ENCODE measurements at places on chromosomes 16 and 17.

- DNase-seq: no peak
Measured at GRCh38 chr17:41547378-41547841, 19.3 kb upstream of the KRT19 start.

GRCh38 chr17:75482098-75482942, 25.9 kb downstream of the TMEM94 start:
- DNase-seq: no peak

GRCh38 chr16:27421961-27422740, 20.2 kb downstream of the IL21R start:
- no peak for DNase-seq

GRCh38 chr16:31875112-31875803, 1.7 kb downstream of the ZNF267 start:
- DNase-seq: no peak

DNA sequence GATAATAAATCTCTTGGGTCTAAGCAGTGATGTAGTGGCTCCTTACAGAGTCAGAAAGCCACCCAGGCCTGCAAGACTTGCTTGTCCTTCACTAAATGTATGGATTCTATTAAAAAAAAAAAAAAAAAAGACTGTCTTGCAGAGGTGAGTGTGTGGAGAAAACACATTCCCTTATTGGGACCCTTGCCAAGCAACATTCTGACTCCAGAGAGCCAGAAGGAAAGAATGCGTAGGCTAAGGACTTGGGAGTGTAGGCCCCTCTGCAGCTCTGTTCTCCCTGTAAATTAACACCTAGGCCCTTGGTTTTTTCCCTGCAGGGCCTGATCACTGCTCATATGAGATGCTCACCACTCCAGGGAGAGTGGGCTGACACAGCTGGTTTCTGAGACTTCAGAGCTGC, 17.8 kb downstream of the SCPEP1 start:
- no peak for DNase-seq

DNA sequence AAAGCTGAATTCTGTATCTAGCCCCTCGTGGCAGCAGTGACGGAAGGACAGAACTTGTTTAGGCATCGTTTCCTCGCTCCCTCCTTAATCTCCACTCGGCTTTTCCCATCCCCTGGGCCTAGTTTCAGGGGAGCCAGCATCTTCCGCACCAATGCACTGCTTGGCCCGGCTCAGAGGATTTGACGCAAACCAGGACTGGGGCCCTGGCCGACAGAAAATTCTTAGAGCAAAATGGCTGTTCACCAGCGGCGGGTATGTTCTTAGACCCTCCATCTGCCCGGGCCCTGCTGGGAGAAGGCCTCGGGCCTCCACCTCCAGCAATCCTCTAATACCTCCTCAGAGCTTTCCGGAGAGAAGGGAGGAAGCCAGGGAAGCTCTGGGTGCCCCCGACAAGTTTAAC, 54.6 kb downstream of the TBC1D16 start:
- no peak for DNase-seq

DNA sequence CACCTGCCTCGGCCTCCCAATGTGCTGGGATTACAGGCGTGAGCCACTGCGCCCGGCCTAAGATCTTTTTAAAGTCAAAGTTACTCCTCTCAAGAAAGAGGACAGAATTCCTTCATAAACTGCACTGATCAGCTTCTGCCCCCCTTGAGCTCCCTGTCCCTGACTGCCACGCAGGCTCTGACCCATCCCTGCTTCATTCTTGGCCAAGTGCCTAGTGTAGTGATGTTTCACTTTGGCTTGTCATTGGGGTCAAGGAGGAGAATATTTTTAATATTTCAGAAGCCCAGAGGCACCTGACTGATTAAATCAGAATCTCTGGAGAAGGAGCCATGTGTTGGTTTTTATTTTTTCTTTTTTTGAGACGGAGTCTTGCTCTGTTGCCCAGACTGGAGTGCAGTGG, 9.1 kb downstream of the MRM1 start:
- DNase-seq: no peak

GRCh38 chr17:46001390-46002310, 2.6 kb downstream of the STH start:
- no peak for DNase-seq

DNA sequence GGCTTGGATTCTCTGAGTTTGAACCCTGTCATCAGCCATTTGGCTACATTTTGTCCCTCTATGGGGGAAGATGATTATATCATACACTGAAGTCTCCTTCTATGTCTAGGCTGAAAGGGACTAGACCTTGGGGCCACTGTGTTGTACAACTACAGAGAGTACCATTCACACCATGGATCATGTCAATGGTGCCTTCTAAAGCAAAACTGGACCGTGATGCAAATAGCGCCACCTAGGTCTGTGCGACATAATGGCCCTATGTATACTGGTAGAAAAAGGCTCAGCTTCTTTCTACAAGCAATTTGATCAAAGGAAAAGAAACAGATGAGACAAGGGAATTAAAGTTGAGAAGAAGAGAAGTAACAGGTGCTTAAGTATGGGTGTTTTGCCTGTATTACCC, 100.7 kb downstream of the LYRM1 start:
- DNase-seq: no peak

- no peak for DNase-seq
Measured at GRCh38 chr16:49495596-49496355, 122.2 kb downstream of the C16orf78 start.

DNA sequence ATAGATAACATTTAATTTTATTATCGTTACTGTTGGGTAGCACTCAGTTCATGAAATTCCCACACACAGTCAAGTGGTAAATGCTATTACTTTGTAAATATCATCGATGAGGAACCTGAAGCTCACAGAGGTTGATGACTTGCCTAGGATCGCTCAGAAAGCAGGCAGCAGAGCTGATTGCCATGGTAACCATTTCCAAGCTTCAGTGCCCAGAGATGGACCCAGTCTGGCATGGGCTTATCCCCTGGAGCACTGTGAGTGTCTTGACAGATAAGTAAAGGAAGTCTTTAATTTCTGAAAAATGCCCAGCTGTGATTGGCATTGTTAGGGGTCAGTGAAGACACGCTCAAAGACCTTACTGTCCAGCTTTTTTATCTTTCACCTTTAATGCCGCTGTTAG, 95.0 kb downstream of the PRKCB start:
- no peak for DNase-seq

- DNase-seq: no peak
Measured at GRCh38 chr17:82309656-82310570, 7.5 kb downstream of the CD7 start.

- no peak for DNase-seq
Measured at GRCh38 chr17:9402590-9403199, 172.9 kb downstream of the STX8 start.

GRCh38 chr17:71628306-71628705, 492.5 kb upstream of the SOX9 start:
- no peak for DNase-seq

DNA sequence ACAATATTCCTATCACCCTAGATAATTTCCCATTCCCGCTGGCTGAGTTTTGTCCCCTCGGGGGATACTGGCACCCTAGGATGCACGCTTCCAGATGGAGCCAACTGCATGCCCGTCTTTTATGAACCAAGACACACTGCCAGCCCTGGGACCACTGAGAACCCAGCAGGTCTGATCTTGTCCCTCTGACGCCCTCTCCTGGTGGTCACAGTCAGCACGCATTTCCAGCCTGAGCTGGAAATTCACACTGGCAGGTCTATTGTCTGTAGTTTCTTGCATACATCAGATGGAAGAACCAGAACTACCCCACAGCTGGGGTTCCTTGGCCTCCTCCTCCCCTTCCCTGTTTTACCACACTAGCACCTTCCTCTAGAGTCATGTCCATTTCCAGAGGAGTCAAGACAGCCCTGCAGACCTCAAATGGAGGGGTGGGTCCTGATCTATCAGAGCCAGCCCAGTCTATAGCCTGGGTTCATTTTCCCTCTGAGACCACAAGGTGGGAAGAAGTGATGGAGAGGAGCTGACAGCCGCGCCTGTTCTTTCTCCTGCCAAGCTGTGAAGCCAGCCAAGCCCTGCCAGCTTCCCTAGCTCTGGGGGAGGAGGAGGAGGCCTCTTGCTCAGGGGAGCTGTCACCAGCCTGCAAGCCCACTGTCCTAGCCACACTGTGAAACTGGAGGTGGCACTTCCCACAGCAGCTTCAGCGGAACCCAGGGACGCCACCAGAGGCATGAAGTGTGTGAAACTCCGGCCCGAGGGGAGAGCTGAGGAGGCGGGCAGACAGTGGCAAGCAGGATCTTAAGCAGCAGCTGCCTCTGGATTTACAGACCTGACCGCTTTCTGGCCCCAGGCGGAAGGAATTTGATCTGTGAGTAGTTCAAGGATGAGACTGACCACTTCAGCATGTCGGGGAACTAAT, 29.3 kb downstream of the MXRA7 start:
- no peak for DNase-seq

DNA sequence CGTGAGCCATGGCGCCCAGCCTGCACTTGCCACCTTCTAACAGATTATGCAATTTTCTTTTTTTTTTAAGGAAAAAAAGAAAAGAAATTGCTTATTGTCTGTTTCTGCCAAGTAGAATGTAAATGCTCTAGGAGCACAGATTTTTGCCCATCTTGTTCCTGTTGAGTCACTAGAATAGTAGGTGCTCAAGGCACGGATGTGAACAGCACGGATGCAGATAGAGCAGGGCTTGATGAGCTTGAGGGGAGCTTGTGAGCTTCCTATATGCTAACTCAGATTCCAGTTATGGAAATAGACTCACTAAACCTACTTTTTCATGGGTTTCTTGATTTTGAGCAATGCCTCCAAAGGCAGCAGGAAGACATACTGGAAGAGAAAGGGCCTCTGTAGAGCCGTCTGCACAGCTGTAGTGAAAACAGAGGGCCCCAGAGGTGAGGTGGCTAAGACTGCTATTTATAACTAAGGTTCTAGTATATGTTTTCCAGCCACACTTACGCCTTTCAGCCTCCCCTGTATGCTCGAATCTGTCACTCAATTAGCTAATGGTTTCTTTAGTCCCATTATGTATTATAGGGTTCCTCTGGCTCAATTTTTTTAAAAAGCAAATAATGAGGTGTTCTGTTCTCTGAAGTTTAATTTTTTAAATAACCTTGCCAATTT, 72.8 kb downstream of the WWP2 start:
- DNase-seq: no peak

GRCh38 chr17:81115749-81116464, 49.4 kb upstream of the PVALEF start:
- no peak for DNase-seq

GRCh38 chr17:71084219-71084618, 914.9 kb downstream of the KCNJ2 start:
- no peak for DNase-seq

DNA sequence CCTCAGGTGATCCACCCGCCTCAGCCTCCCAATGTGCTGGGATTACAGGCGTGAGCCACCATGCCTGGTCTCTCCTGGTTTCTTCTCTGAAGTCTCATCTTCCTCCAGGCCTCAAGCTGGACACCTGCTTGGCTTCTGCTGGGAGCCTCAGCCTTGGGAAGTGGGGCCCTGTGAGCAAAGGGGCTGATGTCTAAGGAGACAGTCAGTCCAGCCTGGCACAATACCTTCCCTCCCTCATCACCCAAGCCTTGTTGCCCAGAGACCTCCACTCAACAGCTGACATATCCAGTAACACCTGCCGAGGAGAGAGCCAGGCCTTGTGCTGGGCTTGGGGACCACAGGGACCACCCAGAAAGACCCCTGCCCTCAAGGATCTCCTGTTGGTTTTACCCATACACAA, 251.6 kb downstream of the GSG1L start:
- no peak for DNase-seq

DNA sequence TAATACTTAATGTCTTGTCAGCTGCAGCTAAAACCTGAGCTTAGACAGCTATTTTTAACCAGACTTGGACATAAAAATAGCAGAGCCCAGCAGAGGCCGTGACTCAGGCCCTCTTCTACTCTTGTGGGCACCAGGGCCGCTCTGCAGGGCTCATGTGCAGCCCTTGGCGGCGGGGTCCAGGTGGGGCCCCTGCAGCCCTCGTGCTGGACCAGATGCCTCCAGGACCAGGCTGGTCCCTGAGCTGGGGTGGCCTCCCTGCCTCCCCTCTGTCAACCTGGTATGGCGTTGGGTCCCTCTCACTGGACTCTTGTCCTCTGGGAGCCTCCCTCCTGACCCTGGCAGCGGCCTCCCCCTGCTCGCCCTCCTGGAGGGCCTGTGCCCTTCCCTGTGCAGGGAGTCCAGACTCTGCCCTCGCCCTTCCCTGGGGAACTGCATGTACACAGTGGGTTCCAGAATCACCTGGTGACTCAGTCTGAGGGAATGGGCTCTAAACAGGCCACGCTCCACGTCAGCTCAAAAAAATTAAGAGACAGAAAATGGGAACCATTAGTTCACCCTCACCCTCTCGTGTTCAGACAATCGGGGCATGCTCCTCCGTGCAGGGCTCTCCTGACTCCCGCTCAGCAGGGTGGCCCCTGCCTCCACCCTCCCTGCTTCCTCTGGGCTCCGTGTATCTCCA, 9.7 kb downstream of the CDK5R1 start:
- DNase-seq: no peak

DNA sequence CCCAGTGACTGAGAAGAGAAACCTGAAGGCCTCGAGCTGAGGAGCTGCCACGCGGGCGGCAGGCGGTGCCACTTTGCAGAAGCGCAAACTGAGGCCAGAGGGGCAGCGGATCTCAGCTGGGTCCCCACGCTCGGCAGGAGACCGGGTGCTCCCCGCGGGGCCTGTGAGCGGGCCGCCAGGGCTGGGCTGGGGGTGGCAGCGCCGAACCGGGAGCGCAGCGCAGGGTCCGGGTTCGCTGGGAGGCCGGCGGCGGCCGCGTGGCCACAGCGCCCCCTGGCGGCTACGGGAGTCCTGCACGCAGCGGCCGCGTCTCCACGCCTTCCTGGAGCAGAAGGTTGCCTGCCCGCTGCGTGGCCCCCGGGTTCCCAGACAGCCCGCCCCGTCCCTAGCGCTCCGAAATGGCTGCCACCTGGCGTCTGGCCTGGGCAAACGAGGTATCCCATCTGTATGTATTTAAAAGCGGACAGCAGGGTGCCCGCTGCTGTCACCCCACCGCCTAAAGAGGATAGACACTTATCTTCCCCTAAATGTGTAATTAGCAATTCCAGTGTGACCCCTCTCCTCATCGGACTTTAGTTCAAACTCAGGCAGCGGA, 96.1 kb upstream of the CDH5 start:
- DNase-seq: no peak

Measured in forelimb muscle (tissue), 1 donor.